ENCODE measurements at places on chromosomes 2 and 18.

DNA sequence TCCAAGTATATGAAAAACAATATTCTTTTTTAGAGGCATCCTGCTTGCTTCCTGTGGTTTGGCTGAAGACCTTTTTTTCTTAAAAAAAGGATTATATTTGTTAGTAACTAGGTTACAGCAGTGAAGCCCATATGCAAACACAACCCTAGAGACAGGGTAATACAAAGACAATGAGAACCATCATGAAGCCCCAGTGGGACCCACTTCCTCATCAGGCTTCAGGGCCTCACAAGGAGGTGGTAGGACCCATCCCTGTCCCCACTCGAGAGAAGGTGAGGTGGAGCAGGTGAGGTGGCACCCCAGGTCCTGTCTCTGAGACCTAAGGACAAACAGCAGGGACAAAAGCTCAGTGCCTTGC is 80.3 kb downstream of the EDAR start:
- DNase-seq, result no peak

DNA sequence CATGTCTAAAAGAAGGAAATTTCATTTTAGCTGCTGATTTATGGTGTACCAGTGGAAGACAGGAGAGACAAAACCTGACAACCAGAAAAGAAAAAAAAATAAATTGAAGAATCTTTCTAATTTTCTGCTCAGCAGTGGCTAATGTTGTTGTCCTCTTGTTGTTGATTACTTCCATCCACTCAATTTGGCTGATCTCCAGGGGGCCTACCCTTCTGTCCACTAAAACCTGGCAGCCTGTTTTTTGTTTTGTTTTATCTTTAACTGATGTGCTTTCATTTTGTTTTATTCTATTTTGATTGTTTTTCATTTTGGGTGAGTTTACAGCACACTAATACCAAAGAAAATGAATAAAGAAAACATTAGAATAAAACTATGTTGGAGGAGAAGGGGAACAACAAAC is 27.4 kb downstream of the TFPI start:
- no peak for DNase-seq

DNA sequence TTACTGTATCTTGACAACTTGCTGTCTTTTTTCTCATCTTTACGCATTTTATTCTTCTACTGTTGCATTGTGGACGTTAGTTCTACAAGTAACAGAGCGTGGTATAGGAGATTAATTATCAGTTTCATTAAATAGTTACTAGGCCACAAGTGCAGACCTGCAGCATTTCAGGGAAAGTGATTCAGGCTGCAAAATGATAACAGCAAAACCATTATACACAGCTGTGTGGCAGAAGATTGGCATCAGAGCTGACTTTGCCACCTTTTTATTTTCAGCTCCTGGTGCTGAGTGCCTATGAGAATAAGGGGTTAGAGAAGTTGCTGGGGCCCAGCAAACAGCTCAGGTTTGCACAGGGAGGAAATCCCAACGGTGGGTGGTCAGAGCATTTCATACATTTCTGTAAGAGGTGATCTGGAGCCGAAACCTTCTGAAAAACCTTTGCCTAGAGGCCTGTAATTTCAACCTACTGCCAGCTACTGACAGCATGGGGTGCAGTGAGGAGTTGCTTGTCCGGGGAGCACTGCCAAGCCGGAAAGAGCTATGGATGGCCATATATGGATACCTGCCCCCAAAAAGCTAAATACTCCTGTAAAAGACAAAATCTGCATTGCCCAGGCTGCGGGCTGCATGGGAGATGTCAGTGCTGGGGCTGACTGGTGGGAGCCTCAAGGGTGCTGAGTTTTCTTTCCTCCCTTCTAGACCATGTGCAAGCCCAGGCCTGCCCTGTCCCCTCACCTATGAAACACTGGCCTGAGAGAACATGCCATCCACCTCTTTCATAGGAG is 2.7 kb upstream of the CCBE1 start:
- no peak for DNase-seq

- DNase-seq, result no peak
These were observed 201.0 kb downstream of the CAMKMT start for GRCh38 chr2:44562737-44563136.
